ENCODE measurements at places on chromosomes 2 and 18. TPM values are rescaled to one million over a fixed set of nuclear protein-coding genes. Genes with fewer than 3 reads are reported as not detected.

Gene PAX8
- 1.9 TPM for total RNA-seq

Gene TTN
- total RNA-seq, result under 0.01 TPM

Gene ABCB11
- total RNA-seq, result not detected

Gene HOXD11
- not detected for total RNA-seq

Gene CD207
- not detected for total RNA-seq

Gene SERPINB2
- 1.4 TPM for total RNA-seq

All from epithelial cell of alveolus of lung (primary cell).